ENCODE measurements at places on chromosomes 5 and 9.

- DNase-seq, result no peak
These were observed 8.4 kb upstream of the NDST1 start for GRCh38 chr5:150499437-150499956.

DNA sequence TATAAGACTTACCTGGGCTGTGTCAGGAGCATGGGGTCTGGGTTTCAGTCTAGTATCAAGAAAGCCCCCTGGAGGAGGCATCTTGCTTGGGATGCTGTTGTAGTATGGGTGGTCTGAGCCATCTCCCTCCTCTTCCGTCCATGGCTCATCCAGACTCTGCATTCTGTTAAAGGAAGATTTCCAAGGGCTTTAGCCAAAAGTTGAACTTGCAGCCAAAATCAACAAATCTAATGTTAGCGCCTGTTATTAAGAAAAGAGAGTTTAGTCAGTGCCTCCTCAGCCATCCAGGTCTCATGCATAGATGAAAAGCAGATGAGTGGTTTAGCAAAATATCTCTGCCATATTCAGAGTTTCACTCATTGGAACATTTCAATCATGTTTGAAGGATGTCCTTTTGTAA, 55.6 kb downstream of the S1PR3 start:
- DNase-seq, result no peak

DNA sequence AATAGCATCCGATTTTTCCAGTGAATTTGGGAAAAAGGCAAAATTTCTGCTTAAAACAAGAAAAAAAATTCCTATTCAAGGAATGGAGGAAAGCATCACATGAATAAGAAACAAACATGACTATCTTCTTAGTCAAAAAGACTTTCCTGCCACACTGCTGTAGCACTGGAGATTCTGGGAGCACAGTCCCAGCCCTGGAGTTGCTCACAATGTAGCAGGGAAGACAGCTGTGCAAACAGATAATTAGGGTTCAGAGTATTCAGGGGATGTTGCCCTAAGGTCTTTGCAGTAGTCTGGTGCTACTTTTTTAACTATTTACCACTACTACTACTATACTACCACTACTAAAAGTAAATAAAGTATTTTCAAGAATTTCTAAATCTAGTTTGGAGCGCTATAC, 86.5 kb downstream of the BNC2 start:
- DNase-seq, result no peak

- DNase-seq, result no peak
These were observed 200.3 kb downstream of the C9orf152 start for GRCh38 chr9:110007477-110008270.

GRCh38 chr5:96324708-96325107, 108.3 kb downstream of the PCSK1 start:
- no peak for DNase-seq

DNA sequence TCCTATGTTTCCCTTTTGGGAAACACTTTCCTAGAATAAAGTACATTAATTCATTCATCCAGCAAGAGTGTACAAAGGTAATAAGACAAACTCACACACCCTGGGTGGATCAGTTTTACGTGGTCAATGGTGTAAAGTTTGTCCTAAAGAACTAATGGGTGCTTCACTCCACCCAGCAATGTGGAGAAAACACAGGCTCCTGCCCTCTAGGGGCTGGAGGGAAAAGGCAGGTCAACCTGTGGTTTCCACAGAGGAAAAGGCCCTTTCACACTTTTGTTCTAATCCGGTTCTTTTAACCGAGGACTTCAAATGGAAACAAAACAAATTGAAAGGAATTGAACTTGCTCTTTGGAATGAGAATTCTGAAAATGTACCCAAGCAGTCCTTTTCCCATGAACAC, 80.9 kb upstream of the SPOCK1 start:
- DNase-seq, result no peak

- DNase-seq, result no peak
These were observed 11.3 kb downstream of the MYOZ3 start for GRCh38 chr5:150672237-150672883.

DNA sequence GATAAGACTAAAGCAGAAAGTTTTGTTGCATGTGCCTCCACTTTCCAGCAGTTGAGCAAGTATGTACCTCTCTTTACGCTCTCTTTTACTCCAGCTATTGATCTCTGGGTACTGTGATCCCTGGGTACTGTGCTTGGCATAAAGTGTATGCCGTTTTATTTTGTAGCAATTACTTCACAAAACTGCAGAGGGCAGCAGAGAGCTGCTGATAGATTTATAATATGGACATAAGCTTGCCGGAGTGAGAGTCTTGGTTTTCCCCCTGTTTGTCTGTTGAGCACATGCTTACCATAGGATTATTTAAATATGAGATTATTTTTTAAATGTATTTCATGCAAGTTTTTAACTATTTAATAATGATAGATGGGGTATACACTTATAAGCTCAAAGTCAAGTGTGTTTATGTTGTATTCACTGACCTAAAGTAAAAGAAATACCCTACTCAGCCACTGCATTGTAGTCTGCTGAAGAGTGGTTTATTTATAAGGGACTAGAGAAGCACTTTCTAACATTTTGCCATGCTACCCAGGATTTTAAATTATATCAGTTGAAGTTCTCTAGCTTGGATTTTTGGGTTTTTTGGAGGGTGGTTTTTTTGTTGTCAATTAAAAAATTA, 13.0 kb downstream of the TTC1 start:
- DNase-seq, result peak; percentile 18

DNA sequence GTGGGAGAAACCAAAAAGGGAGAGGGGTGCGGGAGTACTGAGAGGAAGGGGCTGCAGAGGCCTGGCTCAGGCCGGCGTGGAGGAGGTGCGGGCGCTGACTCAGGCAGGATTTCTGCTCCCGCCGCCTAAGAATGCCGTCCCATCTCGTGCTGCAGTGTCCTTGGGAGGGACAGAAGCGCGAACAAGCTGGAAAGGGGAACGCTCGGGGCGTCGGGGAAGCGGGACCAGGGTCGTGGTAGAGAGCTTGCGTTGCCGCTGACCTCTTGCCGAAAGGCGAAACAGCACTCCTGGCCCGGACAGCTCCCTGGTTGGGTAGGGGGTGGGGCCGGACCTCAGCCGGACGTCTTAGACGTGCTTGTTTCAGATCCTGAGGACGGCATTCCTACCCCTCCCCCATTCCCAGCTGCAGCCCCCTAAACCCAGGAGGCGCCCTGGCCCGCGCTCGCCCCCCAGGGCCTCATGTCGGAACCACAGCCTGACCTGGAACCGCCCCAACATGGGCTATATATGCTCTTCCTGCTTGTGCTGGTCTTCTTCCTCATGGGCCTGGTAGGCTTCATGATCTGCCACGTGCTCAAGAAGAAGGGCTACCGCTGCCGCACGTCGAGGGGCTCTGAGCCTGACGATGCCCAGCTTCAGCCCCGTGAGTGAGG, 1.1 kb downstream of the RELL2 start:
- peak; percentile 31 for DNase-seq

- no peak for DNase-seq
These were observed 35.0 kb upstream of the ROPN1L start for GRCh38 chr5:10406651-10407050.

DNA sequence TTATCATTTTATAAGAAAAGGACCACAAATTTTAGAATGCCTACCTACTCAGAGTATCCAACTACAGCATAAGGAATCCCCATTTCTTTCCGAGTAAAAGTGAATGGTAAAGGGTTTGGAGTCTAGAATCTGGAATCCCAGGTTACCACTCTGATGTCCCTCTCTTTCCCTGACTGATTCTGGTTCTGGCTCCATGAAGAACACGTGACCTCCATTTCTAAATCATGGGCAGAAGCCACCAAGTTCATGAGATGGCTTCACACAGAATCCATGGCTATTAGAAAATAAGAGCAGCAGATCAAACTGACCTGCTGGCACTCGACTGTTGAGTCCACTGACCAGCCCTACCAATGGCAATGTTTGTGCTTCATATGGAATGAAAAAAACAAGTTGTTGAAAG, 40.7 kb downstream of the PFDN1 start:
- no peak for DNase-seq

DNA sequence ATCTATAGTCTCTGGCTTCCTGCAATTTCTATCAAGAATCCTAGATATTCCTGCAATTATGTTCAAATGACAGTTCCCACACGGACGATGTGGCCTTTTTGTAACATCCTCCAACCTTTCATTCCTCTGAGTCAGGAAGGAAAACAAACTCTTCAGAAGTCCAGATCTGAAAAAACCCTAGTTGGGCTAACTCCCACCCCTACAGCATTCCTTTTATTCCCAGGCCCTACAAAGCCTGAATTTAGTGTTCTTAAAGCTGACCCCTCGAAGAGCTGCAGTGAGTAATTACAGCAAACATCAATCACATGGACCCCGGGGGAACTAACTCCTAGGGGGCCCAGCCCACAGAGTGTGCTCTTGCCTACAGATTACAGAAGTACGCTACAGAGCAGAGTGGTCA, 99.7 kb downstream of the SERINC5 start:
- no peak for DNase-seq

DNA sequence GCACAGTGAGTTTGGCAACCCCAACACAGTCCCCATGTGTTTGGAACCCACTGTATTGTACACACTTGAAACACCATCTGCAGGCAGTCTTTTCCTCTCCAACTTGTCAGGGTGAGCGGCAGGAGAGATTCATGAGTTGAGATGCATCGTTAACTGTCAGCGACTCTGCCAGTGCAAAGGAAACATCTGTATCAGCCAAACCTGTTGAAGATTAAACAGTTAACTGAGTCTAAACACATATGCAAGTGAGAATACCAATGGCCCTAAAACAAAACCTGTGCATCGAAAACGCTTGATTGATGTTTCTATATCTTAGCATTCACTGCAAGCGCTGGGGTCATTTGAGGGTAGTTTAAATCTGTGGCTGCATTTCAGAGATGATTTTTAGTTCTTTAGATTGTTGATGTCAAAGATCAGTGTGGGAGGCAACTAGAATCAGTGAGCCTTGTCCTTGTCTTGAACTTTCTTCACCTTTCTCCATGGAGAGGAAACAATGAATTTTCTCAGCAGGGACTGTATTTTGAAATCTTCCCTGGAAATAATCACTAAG, 41.3 kb upstream of the PAM start:
- no peak for DNase-seq

DNA sequence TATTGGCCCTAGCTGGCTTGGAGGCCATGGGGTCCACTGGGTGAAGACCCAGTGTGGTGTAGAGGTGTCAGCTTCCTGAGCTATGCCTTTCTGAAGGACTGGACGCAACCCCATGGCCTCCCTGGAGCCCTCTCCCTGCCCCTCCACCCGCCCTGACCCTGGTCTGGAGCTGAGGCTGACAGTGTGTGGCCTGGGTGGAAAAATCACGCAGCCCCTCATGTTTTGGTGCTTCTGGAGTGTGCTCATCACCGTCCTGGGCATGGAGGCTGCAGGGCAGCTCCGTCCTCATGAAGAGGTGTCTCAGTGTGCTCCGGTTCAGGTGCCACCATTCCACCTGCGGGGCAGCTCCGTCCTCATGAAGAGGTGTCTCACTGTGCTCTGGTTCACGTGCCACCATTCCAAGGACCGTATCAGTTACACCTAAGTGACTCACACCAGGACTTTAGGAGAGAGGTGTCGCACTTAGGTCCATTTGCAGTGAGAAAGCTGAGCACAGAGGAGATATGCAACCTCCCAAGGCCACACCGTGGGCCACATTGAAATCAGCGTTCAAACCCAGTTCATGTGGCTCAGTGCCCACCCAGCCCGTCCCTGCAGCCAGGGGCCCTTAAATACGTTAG, 214.3 kb upstream of the IRX1 start:
- DNase-seq, result no peak

DNA sequence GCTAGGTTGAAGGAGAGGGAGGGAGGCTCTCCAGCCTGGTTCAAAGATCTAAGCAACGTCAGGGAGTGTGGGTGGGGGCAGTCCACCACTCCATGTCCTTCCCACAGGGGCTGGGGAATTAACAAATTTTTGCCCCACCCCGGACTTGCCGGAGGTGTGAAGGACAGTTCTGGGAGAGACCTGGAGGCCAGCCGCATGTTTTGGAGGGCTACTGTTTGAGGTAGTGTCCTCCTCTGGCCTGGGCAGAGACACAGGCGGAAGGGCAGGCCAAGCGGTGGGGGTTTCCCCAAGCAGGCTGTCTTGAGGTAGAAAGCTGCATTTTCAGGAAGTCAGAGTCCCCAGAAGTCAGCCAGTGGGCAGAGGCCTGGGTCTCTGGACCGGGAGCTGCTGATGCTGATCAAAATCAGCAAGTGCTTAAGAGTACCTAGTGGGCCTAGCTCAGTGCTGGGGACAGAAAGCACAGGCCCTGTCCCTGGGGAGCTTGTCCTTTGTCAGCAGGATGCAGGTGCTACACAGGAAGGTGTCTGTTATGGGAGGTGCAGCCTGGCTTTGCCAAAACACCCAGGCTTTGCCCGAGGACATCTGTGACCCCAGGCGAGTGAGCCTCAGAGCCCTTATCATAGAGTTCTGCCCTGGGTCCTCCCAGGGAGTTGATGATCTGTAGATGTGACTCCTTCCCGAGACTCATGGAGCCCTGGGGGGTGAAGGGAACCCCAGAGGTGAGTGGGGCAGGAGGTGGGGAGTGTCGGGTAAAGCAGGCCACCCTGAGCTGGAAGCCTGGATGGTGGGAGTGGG, 18.5 kb downstream of the JADE2 start:
- DNase-seq, result no peak

DNA sequence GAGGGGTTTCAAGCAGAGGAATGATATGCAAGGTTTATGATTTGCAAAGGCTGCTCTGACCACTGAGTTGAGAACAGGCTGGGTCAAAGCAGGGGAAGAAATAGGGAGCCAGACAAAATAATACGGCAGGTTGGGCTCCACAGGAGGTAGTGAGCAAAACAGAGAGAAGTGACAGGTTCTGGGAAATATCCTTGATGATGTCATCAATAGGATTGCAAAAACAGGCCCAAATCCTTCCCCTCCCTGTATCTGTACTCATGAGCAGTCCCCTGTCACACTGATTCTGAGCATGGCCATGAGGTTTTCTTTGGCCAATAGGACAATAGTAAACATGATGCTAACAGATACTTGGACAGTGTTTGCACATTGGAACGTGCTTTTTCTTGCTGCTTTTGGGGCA, 471.8 kb upstream of the BRINP1 start:
- no peak for DNase-seq

DNA sequence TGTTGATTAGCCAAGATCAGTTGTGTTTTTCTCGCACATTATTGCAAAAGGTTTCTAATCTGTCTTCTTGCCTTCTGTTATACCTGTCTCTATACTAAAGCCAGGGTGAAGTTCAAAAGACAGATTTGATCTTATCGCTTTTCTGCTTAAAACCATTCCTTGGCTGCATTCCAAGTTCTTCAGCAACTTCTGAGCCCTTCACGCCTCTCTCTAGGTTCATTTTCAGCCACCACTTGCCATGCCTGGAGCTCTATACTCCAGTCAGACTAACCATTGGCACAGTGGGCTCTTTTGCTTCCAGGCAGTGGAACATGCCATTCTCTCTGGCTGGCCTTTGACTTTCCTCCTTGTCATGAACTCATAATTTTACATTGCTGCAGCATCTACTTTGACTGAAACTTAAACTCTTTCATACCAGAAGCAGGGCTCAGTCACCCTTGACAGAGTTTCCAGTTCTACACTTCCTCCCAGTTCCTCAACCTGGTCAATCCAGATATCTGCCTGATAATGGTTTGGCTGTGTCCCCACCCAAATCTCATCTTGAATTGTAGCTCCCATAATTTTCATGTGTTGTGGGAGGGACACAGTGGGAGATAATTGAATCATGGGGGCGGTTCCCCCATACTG, 114.4 kb downstream of the SLC12A2 start:
- DNase-seq, result no peak
